ENCODE measurements at places on chromosomes 6 and 20. TPM values are rescaled to one million over a fixed set of nuclear protein-coding genes. Genes with fewer than 3 reads are reported as not detected.

The AVP gene
- polyA plus RNA-seq = not detected

- no peak for DNase-seq
Measured at GRCh38 chr6:158029668-158030230, 48.1 kb downstream of the SYNJ2 start.

DNA sequence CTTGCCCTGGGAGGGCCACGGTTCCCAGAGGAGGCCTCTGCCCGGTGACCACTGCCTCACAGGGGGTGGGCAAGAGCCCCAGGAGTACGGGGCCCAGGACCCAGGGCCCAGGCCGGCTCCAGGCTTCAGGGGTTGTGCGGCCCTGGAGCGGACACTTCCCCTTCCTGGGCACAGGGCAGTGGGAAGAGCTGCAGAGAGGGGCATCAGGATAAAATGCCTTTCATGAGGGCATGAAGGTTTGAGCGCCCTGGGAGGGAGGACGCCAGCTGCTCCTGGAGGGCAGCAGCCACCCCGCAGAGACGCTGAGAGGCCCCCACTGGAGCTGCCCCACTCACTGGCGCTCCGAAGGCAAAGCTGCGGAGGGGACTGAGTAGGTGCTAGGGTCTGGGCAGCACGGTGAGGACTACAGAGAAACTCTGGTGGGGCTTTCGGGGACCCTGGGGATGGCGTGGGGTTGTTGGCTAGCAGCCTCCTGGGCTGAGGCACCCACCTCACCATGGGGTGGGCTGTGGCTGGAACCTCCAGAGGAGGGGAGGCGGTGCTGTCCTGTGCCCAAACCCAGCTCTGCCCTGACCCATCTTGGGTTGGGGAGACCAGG, 10.4 kb downstream of the LAMA5 start:
- DNase-seq = no peak

DNA sequence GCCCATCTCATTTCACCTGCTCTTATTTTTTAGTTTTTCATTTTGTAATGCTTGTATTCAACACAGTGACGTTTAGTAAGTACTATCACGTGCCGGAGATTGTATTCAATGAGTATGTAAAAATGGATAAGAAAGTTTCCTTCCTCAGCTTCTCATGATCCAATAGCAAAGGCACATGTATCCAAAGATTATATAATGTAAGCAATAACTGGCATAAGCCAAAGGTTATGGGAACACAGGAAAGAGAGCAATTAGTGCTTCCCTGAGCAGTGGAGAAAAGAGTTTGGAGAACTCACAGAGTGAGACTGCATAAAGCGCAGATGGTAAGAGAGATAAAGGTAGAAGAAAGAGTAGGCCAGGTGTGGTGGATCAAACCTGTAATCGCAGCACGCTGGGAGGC, 21.8 kb upstream of the LTV1 start:
- DNase-seq = no peak

The CAGE1 gene
- polyA plus RNA-seq = 0.06 TPM

The OR2H2 gene
- not detected for polyA plus RNA-seq

The TBP gene
- 16.4 TPM for polyA plus RNA-seq

DNA sequence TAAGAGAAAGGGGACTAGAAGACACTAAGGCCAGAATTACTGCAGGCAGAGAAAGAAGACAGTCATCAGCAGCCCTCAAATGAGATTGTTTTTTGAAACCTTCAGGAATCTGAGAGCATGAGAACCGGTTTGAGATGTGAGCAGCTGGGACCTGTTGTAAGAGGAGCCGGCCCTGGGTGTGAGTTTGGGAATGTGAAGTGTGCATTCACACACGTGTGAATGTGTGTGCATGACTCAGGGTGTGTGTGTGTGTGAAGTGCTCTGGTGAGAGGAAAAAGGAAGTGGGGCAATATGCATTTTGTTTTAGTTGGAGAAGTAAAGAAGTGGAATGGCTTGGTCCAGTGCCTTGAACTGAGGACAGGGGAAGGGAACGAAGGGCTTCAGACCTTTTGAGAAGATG, 4.3 kb downstream of the SCUBE3 start:
- DNase-seq = no peak

All from hindlimb muscle (tissue), 1 donor.